Fibroblast of skin of back (primary cell): ENCODE measurements at places on chromosomes 5 and 9.

DNA sequence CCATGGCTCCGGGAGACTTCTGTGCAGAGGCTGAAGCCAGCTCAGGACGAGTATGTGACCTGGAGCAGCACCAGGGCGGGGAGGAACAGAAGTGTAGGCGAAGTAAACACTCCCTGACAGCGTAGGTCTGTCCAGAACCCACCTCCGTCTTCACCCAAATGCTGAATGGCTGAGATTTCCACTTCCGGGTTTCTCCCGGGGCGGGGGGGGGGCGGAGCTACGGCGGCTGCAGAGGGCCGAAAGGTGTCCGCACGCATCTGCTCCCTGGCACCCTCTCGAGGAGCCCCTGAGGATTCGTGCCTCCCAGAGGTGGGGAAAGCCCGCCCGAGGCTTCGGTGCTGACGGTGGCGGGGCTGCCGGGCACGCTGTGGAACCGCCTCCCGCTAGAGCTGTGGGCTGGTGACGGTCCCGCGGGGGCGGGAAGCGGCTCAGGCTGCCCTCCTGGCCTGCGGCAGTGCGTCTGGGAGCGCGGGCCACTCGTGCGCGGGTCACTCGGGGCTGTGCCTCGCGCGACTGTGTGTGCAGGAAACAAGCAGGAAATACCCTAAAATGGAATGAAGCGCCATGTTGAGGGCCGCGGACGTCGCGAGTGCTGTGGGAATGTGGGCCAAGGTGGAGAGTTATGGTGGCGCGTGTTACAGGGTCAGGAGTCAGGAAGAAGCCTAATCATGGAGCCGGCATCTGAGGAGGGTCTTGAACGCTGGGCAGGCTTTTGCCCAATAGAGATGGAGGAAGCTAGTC is 1425.4 kb downstream of the FOXD4L5 start:
- peak; percentile 1 for DNase-seq

DNA sequence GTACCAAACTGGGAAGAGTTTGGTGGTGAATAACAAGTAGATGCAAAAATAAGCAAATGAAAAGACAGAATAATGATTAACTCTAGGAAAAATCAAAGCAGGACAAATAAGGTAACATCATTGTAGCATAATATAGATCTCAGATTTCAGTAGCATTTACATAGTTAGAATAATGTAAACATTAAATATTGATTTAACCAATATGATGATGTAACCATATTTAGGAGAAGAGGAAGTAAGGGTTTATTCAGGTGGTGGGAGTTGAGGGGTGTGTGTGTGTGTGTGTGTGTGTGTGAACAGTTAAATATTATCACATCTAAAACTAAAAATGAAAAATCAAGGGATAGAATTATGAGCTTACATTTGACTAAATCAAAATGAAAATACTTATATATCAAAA is 143.4 kb downstream of the NPR3 start:
- DNase-seq = no peak

DNA sequence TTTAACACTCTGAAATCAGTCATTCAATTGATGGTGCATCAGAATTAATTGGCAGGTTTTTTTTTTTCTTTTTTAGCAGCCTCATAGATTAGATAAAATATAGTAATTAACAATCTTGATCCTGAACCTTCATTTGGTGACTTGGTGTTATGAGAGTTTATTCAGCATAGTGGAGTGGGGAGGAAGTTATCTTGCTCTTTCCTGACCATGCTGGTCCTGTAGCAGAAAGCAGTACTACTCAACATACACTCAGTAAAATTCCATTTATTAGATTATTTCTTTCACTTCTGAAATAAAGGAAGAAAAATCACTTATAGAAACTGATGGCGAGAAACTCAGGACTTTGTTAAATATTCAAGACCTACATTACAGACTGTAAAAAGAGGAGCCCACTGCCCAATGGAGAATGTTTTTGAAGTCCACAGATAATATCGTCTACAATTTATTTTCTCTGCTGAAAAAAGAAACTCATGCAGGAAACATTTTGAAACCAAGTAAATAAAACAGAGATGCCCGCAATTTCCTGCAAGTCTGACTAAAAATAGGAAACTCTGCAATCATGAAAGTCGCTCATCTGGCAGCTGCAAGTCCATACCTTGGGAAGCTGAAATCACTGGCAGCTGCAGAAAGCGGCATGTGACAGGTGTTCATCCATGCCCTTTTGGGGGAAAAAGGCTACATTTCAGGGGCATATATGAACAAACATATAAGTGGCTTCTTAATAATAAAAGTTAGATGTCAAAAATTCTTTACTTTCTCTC is 233.2 kb upstream of the RFX3 start:
- DNase-seq = no peak

DNA sequence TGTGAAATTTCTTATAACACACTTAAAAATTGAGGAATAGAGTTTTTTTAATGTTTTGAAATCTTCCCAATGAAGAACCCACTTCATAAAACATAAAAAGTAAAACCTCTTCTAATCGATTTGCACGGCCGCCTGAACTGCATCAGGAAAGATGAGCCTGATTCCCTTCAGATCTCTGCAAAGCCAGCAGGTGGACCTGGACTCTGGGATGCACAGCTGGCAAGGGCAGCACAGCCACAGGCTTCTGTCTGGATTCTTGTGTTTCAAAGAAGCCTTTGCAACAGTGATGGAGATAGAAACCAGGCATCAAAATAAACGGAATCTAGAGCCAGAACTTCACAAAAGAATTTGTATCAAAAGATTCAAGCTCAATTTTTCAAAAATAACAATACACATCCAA is 36.0 kb upstream of the SPATA31C2 start:
- DNase-seq = no peak

- DNase-seq = no peak
Observed at GRCh38 chr5:92553326-92553725, 1027.7 kb downstream of the NR2F1-AS1 start.

- DNase-seq = peak; percentile 76
Observed at GRCh38 chr5:179142434-179143198, 82.4 kb downstream of the ZNF354C start.

GRCh38 chr5:167903659-167904058 is 387.8 kb upstream of the WWC1 start:
- DNase-seq = peak; percentile 18

- no peak for DNase-seq
Observed at GRCh38 chr5:144711172-144711571, 540.5 kb downstream of the KCTD16 start.
